ENCODE measurements at places on chromosomes 3 and 15.
A peak's percentile ranks its signal among the peaks of the same experiment; 100 is the strongest.

DNA sequence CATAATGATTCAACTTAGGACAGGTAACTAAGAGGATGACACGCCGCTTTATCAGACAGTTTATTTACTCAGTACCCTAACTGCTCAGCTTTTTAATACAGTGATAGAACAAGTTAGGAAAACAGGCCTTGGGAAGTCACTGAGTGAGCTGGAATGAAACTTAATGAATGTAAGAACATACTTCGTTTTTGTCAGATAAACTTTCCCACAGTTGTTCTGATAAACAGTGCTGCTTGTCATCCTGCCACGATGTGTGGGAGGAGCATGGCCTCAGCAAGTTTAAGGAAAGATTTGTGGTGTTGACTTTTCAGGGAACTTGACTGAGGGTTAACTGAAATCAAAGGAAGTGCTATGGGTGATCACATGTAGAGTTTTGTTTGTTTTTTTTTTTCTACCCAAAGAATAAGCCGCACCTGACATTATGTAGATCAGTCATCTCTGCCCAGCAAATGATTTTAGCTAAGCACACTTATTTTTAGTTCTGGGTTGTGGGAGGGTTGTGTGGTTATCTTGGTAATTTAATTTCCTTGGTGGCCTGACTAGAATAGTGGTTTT is 5.6 kb upstream of the P2RY14 start:
- DNase-seq, result no peak

DNA sequence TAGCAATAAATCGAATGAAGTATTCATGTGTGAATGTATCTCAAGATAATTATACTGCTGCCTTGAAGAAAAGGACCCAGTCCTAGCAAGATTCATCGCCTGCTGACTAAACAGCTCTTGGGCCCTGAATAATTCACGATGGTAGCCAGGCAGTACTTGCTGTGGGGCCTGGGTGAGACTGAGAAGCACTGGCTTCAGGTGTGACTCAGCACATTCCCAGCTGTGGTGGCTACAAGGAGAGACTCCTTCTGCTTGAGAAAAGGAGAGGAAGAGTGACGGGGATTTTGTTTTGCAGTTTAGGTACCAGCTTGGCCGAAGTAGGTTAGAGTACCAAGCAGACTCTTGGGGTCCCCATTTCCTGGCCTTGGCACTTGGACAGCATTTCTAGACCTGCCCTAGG is 47.6 kb upstream of the CD200R1L start:
- DNase-seq, result no peak

DNA sequence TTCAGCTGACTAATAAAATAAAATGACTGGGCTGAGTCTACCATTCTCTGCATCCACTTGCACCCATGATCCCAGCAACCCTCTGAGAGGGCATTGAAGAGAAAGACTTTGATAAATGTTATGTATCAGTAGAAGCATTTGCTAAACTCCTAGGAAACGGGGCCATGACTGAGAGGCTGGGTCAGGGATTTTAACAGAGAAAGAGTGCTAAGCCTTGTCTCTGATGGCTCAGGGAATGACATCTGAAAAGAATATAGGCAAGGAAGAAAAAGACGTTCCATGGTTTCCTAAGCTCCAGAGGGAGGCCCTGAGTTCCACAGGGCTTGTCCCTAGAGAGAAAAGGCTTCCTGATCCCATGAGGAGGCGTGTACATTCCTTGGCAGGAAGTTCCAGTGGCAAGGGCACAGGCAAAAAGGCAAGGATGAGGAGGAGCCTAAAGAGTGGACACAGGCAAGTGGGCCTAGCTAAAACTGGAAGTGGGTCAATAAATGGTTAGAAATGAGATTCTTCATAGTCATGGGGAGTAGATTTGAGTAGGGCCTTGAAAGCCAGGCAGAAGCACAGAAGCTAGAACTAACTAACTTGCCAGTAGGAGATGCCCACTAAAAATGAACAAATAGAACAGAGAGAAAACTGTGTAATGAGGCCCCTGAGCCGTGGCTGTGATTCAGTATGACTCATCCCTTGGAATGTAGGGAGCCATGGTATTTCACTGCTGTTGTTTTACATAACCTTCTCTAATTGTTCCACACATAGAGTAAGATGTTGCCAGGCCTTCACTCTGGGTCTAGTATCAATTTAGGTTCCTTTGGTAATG is 44.9 kb upstream of the MANF start:
- DNase-seq, result no peak

GRCh38 chr3:23314981-23315762 is 112.0 kb downstream of the UBE2E2 start:
- DNase-seq, result no peak

DNA sequence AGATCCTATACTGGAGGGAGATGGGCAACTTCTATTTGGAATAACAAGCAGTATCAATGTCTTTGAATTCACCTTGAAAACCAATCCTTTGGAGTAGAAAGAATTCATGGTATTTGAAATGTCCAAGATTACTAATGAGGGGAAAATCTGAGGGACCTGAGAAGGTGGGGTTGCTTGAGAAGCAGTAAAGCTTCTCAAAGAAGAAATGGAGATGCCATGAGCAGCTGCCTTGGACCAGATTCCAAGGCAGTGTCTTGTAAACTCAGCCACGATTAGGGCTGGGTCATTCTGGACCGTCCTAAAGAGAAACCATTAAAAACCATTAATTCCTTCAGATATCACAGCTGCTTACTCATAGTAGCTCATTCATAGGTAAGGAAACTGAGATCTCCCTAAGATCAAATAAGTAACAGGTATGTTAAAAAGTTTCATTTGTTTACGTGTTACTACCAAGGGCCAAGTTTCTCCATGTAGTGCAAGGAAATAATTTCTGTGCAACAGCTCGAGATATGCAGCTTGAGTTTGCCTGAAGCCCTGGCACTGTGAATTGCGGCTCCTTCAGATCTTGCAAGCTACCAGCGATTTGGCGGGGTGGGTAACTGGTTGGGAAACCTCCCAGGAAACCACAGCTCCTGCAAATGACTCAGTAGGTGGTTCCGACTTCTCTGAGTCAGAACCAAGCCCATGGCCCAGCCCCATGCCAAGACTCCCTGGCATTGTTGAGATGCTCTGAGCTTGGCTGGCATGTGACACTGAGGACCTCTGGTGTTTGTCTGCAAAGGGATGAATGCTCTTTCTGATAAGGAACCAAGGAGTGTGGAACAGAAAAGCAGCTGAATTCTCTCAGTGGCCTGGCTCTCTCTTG is 296.8 kb downstream of the RORA start:
- peak; percentile 48 for DNase-seq

DNA sequence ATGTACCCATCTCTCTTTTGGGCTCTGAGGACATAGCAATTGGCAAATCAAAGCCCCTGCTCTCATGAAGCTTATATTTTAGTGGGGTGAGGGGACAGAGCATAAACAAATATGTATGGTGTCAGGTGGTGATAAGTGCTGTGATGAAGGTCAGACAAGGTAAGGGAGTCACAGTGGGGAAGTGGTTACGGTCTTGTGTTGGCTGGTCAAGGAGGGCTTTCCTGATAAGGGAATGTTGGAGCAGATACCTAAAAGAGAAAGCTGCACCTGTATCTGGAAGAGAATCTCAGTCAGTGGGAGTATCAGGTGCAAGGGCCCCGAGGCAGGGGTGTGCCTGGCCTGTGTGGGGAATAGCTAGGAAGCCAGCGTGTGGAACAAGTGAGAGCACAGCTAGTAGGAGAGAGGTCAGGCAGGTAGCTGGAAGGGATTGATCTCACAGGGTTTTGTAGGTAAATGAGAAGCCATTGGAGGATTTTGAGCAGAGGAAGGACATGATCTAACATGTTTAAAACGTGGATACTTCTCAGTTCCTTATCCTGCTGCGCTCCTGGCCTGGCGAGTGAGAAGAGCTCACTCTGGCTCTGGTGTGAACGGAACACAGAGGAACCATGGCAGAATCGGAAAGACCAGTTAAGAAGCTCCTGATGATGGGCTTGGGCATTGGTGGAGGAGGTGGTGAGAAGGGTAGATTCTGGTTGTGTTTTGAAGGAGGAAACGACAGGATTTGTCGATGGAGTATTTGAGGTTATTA is 35.5 kb downstream of the MRAS start:
- no peak for DNase-seq

- no peak for DNase-seq
These were observed 40.5 kb downstream of the EXOG start for GRCh38 chr3:38536671-38537070.

DNA sequence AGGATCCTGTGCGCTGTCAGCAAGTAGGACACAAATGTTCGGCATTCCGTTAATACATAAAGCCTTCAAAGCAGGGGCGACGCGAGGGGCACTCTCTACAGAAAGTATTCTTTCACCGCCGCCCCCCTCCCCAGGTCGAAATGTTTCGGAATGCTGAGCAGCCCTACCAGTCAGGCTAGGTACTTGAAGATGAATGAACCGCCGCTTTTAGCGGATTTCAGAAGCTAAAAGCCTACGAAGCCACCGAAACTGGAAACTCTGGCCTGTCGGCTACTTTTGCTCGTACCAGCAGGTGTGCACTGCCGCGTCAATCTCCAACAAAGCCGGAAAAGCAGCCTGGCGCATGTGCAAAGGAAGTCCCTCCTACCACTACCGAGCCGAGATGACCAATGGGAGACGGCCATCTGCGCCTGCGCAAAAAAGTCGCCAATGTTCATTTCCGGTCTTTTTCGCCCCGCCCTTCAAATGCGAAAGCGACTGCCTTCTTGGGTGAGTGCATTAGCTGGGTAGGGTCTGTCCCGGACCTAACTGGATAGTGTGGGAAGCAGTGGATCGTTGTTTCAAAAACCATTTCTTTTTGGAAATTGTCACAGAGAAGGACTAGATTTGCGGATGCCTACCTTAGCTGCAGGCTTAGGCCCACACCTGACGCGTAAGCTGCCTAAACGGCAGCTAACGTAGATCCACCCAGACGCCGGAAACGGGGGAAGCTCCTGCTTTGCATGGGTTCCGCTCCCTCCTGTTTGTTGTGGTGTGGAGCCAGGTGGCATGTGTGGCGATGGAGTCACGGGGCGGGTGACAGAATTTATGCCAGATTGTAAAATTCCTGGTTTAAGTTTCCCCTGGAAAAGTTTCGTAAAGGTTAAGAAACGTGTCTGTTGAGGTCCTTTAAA is at the start of gene WDR5B:
TSS of gene WDR5B (minus strand) at position 301 of the 893 bp plus-strand sequence. CDS start 534 bp downstream, outside the sequence.
- peak; percentile 99 for DNase-seq

DNA sequence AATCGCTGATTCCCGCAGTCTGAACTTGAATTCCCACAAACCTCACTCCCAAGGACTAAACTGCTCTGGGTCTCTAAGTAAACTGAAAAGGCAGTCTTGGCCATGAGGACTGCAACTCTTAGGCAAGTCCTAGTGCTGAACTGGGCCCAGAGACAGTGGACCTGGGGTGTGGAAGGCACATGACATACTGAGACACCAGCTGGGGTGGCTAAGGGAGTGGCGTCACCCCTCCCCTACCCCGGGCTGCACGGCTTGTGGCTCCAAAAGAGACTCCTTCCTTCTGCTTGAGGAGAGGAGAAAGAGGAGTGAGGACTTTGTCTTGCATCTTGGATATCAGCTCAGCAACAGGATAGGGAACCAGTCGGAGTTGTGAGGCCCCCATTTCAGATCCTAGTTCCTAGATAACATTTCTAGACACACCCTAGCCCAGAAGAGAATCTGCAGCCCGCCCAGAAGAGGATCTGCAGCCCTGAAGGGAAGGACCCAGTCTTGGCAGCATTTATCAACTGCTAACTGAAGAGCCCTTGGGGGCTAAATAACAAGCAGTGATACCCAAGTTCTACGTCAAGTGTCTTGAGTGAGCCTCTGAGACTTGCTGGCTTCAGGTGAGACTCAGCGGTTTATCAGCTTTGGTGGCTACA is 110.7 kb upstream of the C3orf80 start:
- DNase-seq, result no peak

DNA sequence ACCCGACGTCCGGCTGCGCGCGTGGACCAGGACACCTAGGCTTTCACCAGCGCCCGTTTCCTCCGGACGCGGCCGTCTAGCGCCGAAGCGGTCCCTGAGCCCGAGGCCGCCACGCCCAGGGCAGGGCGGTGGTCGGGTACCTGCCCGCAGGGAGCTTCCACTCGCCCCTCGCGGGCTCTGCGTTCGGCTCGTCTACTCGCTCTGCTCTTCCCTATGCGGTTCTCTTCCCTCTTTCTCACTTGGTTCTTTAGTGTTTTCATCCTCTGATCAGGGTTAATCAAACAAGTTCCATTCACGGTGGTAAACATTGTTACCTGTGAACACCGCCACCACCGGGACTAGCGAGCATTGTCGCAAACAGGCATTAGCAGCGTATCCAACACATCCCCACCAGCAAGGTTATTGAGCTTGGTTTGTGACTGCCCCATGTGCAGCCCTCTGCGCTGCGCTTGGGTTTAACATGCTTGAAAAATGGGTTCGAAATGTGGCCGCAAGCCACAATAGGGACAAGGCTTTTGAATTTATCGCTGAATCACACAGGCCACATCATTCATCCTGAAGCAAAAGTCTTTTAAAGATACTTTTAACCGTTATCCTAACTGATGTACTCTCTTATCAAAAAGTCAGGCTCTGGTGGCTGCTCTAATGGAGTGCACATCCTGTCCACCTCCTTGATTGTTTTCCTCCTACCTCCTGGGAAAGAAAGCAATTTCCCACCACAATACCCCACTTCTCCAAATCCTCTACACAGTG is 843 bp upstream of the CD47 start:
- DNase-seq, result peak; percentile 65
